ENCODE measurements at places on chromosomes 3 and 15.

- DNase-seq, result no peak
Measured at GRCh38 chr15:73366766-73367623, 1.8 kb downstream of the HCN4 start.

DNA sequence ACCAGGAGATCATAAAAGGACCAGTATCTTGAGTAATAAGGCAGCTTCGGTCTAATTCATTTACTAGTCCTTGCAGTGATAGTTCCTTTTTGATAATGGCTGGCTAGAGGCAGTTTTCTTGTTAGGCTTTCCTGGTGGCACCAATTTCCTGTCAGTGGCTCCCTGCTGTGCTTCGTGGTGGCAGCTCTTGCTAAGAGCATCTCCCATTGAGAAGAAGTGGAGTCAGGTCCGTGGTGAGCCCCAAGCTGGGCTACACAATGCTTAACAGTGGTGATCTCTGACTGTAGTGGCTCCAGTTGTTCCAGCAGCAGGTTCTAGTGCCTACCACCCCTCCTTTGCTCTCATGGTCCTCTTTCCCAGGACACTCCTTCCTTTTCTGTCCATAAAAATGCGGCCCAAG lies 111.2 kb downstream of the RAP2B start:
- DNase-seq, result no peak

DNA sequence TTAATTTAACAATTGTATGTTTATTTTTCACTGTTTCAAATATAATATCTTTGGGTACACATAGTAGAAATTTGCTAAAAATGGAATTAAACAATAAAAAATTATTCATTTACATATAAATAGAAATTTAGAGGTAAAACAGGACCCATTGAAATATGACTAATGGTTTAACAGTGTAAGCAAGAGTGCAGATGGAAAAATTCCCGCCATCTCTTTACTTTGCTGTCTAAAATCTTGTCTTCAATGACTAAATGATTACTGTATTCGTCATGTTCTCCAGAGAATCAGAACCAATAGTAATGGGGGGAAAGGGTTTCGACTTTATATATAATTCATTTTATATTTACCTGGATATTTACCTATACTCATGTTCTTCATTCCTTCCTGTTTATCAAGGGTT lies 163.1 kb downstream of the IL1RAP start:
- DNase-seq, result no peak

DNA sequence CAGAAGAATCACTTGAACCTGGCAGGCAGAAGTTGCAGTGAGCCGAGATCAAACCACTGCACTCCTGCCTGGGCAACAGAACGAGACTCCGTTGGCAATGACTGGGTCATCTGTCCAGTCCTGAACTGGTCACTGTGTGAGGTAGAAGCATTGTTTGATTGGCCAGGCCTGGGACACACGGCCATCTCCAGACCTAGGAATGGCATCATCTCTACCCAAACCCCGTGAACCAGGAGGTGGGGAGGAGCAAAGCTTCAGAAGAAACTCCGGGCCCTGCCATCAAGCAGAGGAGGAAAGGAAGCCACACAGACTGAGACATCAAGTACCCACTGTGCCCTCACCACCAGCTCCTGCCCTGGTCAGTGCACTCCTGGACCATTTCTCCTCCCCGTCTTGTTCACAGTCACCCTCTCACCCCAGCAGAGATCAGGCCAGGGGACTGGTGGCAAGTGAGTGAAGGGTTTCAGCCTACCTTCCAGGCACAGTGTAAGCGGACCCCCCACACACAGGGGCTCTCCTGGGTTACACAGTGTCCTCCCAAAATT lies 31.6 kb downstream of the GOLGA6L2 start:
- DNase-seq, result no peak

GRCh38 chr3:129161860-129162271 lies 1.0 kb upstream of the ISY1 start:
- DNase-seq, result no peak

DNA sequence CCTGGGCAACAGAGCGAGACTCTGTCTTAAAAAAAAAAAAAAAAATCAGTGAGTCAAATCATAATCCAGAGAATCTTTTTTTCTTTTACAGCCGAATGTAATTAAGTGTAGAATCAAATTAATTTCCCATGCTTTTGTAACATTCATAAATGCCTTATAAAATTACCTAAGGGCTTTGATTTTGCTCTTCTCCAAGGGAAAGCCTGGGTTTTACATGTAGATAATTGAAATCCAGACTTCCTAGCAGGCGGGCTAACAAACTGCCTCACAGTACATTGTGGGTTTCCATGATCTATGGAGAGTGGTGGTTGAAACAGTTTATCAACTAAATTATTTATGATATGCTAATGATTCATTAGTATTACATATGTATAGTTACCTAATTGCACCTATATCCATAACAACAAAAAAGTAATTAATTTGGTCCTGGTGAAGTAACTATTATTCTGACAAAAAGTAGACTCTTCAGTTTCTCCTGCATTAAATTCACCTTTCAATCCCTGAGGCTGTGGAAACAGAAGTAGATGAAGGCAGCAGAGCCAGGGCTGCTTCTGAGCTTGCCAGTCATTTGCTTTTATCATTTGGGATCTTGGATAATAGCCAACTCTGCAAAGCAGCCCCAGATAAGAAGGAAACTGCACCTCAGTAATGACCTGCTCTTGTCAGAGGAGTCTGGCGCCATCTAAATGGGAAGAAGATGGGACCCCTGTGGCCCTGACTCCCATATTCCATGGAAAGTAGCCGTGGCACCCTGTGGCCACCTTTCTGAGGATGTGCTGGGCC lies 9.5 kb downstream of the CCR9 start:
- no peak for DNase-seq
